T-cell (primary cell): ENCODE measurements at places on chromosomes 5 and 9.

DNA sequence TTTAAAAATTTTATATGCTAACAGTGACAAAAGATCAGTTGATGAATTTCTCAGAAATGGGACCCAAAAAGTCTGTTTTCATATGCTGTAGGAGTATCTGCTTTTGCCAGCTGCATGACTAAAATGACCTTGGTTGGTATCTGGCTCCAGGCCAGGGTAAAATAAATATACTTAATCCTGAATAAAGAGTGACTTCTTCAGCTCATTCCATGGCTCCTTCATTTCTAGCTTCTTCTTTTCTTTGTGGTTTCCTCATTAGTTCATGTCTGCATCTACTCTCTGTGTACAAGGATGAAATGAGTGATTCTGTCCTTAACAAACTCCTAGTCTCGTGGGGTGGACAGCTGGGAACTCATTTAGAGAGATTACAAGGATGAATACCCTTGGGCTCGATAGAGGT is 36.0 kb downstream of the RCL1 start:
- no peak for DNase-seq

DNA sequence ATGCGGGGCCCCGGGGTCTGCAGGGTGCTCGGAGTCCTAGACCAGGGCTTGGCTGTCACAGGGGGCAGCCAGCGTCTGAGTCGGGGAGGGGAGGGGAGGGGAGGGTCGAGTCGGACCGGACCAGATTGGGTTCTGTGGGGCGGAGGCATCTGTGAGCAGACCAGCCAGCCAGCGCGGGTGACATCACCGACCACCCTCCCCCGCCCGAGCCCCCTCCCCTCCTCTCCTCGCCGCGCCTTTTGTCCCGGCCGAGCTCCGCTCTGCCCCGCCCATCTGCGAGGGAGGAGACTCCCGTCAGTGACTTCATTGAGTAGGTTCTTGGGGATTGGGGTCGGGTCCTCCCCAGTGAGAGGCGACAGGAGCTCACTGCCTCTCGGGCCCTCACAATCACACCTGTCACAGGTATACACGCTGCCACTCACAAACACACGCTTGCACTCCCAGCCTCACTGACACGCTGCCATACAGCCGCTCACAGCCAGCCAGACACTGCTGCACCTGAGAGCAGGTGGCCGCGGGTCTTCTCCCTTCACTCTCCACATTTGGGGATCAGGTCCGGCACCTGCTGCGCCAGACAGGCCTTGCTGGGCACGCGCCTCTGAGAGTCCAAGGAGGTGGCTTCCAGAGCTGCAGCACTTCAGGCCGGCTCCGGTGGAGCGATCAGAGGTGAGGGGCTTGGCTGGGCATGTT is 546 bp downstream of the DNAJB5 start:
- DNase-seq, result no peak

DNA sequence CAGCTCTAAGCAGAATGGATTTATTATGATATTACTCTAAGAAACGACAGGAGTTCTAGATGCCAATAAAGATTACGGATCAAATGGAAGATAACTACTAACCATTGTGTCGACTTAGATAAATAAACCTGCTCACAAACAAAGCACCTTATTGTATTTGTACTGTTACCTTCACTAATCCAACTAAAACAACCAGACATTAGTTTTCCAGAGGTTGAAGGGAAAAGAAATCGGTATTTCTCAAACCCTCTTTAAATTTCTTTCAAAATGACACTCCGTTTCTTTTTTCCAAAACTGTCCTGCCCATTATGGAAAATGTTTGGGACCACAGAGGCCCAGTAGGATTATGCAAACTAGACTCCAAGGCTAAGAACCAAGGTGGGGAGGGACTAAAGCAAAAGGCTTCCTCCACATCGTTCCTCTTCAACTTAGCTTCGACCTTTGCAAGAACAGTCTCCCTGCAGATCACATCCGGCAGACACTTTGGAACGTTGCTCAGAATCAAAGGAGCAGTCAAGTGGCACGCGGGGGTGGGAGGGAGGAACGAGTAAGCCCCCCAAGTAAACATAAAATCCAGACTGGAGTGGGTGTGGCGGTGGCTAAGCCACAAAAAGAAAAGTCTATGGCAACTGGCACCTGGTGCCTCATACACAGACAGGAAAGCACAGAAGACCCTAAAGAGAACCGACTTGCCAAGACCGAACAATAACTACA is 2.7 kb downstream of the MLLT3 start:
- peak; percentile 13 for DNase-seq

DNA sequence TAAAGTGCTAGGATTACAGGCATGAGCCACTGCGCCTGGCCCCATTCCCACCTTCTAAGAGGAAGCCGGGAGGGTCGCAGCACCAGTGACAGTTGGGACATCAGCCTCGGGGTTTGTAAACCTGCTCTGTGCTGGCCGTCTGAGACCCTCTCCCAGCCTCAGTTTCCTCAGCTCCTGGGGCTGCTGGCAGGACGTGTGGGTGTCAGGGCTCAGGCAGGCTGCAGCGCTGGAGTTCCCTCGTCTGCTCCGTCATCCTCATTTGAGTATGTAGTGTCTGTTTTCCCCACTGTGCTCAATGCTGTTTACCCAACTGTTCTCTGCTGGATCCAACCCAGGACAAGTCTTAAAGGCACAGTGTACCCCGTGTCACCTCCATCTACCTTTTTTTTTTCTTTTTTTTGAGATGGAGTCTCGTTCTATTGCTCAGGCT is 2.0 kb upstream of the NINJ1 start:
- DNase-seq, result no peak

GRCh38 chr9:133377721-133378216 is 1.6 kb downstream of the STKLD1 start:
- DNase-seq, result no peak

- no peak for DNase-seq
Observed at GRCh38 chr9:121048618-121049017, 1.5 kb downstream of the C5 start.

DNA sequence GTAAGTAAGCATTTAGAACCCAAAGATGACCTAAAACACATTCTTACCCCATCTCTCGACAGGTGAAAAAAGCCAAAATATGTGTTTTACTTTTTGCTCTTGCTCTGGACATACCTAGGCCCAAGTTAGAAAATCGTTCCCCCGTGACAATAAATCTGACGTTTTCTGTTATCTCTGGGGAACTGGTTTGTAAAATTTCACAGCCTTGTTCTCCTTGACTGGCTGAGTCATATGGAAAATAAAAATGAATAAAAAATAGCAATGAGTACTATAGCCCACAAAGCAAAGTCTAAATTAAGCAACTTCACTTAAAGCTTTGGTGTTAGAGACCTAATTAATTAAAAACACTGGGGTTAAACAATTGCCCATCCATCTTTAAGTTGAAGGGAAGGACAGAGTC is 286.9 kb upstream of the CLINT1 start:
- DNase-seq, result no peak

DNA sequence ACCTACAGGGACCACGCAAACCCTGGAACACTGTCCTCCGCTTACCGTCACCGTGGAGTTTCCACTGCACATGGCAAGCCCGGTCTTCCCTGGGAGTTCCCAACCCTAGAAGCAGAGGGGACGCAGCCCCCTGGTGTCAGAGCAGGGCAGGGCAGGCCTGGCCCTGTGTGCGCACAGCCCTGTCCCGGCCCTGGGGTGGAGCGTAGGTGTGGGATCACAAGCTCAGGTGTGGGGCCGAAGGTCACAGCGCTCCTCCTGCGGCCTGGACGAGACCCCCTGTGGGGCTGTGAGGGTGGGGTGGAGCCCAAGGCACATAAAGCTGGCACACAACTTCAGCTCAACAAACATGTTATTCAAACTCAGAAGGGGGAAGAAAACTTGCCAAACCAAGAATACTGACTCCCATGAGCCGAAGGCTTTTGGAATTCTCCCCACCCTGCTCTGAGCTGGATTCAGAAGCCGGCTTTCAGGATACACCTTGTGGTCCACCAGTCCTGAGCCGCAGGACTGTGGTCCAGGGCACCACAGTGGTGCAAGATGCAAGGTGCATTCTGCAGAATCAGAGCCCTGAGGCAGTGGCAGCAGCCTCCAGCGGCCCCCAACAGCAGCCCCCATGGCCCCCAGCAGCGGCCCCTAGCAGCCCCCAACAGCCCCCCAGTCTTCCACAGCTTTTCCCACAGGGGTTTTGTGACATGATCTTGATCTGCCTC is 11.8 kb upstream of the EXOC3 start:
- DNase-seq, result peak; percentile 22

DNA sequence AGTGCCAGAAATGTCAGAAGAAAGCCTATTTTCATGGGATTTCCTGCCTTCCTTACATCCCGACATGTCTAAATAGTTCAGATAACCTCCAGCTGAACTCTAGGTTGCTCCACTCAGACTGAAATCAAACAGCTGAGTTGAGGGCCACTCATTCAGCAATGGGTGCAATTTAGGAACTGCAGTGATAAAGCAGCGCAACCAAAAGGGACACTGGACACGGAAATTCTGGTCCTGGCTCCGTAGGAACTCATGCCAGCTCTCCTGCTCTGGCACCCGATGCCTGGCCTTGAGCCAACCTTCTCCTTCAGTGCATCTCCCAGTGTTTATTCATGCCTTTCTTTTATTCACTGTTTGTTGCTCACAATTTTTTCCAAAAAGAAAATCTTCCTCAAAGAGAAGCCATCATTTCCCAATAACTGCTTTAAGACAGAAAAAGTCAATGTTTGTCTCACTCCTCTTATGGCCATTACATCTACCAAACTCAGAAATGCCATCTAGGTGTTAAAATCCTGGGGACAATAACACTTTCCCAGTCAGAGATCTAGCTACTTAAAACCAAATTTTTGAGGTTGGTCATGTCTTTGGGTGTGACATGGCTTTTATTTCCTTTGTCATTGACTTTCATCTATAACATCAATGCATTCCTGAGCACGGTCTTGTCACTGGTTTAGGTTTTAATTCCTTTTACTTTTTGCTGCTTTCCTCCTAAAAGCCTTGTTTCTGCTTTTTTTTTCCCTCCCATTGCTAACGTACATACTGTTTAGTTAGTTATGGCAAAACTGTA is 126.9 kb downstream of the PDE4D start:
- no peak for DNase-seq

- DNase-seq, result no peak
Observed at GRCh38 chr5:67673618-67674017, 477.0 kb upstream of the CD180 start.

GRCh38 chr5:39447968-39448367 is 23.2 kb upstream of the DAB2 start:
- no peak for DNase-seq

DNA sequence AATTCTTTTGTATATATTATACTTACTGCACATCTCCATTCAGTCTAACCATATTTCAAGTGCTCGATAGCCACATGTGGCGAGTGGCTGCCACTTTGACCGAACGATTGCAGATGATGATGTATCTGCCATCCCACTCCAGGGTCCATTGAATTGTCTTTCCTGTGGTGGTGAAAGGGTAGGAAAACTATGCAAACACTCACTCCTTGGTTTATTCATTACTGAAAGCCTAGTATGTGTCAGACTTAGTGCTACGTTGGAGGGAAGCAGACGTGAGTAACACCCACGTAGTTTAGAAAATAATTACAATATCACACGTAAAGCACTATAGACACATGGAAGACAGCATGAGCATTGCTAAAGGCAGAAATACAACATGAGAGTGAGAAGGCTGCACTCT is 353.7 kb downstream of the CSNK1G3 start:
- DNase-seq, result no peak

- DNase-seq, result no peak
Observed at GRCh38 chr9:71858812-71859211, 52.2 kb downstream of the ABHD17B start.

DNA sequence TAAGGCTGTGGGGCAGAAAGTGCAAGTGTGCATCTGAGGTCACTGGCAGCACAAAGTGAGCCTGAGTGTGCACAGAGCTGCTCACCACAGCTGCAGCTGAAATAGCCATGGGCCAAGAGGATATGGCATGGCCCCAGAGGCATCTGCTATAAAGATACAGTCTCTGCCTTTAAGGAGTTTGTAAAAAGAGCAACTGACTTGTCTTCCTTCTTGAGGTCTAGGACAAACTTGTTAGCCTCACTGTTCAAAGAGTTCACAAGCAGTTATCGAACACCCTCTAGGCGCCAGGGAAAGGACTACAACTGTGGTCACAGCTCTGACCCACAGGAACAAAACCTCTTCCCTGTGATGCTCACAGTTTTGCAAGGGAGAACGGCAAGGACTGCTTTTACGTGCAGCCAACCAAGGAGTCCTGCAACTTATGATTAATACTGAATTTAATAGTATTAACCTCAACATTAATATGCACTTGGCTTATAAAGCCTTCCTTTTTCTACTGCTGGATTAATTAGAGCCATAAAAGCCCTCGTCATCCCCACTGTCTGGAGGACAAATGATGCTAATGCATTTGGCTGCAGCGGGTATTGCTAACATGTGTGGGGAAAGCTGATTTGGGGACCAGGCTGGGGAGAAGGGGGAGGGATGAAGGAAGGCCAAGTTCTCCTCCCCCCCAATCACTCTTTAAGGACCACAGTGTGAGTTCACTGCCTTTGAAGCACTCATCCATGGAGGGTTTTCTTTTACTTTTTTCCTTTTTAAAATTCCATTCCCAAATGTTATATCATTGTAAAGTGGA is 189.8 kb upstream of the TRIM32 start:
- DNase-seq, result no peak

DNA sequence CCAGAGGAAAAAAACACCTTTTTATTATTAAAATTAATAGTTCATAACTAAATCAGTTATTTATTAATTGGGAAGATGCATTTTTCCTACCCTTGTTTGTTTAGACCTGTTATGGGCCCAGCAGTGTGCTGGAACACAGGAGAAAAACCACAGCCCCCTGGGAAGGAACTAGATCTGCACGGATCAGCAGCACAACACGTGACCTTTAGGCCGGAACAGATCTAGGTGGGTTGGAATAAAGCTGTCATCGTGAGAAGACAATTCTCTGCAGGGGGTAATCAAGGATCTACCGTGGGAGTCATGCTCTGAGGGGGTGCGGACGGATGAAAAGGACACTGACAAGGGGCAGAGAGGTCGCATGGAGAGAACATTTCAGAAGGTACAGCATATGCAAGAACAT is 95.8 kb upstream of the SPATA31C2 start:
- no peak for DNase-seq

DNA sequence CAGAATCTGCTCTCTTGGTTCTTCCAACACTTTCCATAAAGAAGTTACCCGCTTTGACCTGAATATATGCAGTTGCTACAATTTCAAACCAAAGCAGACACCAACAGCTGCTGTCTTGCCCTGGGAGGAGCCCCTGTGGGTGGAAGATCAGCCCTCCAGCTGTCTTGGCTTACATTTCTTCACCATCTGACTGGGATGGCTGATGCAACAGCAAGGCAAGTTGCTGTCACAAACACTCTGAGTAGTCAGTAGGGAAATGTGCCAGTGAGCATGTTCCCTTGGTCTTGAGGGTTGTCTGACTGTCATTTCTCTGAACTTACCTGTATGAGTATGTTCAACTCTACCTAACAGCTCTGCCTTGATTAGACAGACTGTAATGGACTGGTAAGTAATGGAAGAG is 152.9 kb downstream of the SGCD start:
- DNase-seq, result no peak

GRCh38 chr5:7754997-7755596 is 95.8 kb downstream of the CFAP90 start:
- DNase-seq, result no peak

DNA sequence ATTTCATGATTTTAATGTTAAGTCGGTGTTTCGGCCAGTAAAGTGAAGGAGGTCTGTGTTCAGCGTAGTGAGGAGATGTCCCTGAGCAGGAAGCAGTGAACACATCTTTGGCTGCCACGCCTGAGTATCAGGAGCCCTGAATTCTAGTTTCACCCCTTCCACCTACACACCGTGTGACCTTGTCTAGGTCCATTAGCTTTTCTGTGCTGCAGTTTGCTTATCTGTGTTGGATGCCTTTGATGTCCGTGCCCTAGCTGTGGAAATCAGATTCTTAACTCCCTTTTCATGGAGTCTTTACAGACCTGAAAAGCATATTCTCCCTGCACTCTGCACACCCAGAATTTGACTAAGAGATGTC is 601 bp downstream of the FBXO38 start:
- no peak for DNase-seq
